ENCODE measurements at places on chromosomes 11 and 22.

GRCh38 chr11:31806186-31806927 lies 4.8 kb downstream of the PAX6 start:
- no peak for DNase-seq

DNA sequence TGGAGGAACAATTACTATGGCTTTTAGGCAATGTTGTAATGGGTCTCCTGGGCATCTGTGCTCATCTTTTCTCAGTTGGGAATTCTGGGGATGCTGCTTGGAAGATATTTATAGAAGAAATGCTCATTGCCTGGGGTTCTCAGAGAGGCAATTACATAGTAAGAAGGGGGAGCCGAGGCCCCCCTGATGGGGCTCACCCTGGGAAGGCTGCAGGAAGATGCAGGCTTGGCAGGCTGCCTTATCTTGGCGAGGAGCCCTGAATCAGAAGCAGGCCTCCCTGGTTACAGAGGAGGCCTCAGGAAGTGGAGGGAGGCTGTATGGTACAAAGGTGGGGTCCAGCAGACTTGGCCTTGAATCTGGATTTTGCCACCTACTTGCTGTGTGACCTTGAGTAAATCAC lies 60.6 kb upstream of the CRYBB3 start:
- DNase-seq: no peak

DNA sequence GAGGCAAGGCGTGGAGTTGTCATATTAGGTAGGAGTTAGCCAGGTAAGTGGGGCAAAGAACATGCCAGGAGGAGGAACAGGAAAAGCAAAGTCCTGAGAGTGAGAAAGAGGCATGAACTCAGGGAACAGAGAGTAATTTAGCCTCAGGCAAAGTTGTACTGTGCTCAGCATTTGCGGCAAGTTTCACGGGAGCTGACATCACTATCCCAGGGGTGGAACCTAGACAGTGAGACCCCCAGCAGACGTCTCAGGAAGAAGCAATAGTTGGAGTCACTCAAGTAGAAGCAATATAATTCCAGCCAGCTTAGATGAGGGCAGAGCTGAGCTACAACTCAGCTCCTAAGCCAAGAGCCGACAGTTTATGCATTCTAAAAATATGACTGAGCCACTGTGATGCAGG lies 426.0 kb upstream of the ISX start:
- no peak for DNase-seq

DNA sequence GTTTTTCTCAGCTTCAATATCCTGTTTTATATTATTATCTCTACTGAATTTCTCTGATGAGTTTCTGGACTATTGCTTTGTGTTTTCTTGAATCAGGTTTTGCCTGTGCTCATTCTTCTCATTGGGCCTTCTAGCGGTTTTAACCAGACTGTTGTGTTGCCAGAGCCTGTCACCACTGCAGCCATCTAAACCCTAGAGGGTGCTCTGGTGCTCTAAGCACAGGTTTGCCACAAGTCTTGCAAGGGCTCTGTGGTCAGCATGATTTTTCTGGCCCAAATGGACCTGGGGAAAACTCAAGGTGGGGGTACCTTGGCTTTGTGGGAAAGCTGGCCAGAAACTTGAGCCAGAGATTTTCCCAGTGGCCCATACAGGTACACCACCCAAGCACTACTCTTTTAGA lies 52.4 kb upstream of the TYR start:
- no peak for DNase-seq

- DNase-seq: peak; percentile 55
Measured at GRCh38 chr11:7673724-7674434, 579 bp upstream of the CYB5R2 start.

- DNase-seq: no peak
Measured at GRCh38 chr11:61131586-61131985, 29.3 kb downstream of the CD5 start.

GRCh38 chr11:72777755-72778278 lies 16.0 kb downstream of the STARD10 start:
- DNase-seq: no peak

DNA sequence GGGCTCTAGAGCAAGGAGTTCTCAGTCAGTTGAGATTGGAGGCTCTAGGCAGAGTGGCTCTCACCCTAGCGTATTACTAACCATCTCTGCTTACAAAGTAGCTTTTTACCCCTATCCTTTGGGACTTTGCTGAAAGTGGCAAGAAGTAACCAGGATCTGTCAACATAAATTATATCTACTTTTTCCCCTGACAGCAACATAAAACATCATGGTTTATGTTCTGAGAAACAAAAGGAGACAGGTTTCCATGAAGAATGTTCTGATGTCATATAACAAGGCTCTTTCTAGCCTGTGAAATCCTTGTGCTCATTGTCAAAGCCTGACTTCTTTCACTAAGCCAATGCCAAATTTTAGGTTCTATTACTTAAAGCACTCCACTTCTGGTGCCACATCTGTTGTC lies 7.2 kb upstream of the EIF3M start:
- no peak for DNase-seq

DNA sequence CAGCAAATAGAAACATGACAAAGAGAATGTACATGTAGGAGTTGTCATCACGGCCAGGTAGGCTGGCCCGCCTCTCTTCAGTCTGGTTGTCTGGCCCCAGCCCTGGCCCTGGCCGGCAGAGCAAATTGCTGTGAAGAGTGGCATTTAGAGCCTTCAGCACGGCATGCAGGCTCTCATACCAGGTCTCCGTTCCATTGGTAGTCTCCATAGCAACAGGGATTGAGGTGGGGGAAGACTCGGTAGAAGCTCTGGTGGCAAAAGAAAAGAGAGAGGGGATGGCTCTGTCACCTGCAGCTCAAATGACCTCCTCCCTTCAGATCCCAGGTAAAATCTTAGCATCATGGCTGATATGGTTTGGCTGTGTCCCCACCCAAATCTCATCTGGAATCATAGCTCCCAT lies 10.0 kb downstream of the KCNE3 start:
- no peak for DNase-seq

- no peak for DNase-seq
Measured at GRCh38 chr11:15166204-15166603, 51.5 kb downstream of the INSC start.

- peak; percentile 91 for DNase-seq
Measured at GRCh38 chr22:45240810-45241631, at the start of gene KIAA0930. Gene KIAA0930, minus strand, starts transcription at chr22:45240894. Its CDS starts 191 bp downstream, at chr22:45240703.

- no peak for DNase-seq
Measured at GRCh38 chr11:3808861-3809623, 682 bp downstream of the PGAP2 start.

GRCh38 chr11:93765551-93765950 lies 18.5 kb upstream of the MED17 start:
- DNase-seq: no peak

DNA sequence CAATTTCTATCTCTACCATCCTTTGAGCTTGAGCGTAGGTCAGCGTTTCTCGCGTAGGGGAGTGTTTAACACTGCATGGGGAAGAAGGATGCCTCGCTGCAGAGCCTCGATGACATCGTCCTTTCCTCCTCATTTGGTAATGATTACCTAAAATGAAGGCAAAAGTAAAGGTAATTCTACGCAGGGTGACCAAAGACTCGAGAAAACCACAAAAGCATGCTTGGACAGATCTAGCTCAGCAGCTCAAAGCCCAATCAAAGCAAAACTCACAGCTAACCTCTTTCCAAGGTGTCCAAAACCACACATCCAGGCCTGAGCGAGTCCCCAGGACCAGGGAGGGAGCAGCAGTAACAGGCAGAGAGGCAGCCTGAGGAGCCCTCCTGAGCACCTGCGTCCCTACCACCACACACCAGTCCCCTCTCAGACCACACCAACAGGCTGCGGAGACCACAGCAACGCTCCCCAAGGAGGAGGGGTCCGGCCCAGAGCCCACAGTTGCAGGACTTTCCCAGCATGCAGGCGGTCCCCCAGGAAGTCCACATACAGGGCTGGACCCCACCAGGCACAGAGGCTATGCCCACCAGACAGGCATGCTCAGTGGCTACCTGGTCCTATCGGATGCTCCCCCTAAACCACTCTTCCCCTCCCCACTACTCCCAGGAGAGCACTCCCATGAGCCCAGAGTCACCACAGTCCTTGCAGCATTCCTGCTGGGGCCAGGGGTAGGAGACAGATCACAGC lies 3.3 kb downstream of the BRD1 start:
- no peak for DNase-seq

- no peak for DNase-seq
Measured at GRCh38 chr11:115921986-115922385, 417.8 kb upstream of the CADM1 start.

GRCh38 chr11:134063124-134063495 lies 5.8 kb upstream of the JAM3 start:
- DNase-seq: no peak

GRCh38 chr11:122803306-122803705 lies 35.0 kb upstream of the CRTAM start:
- no peak for DNase-seq

GRCh38 chr11:12211331-12212065 lies 101.1 kb downstream of the MICAL2 start:
- DNase-seq: no peak

GRCh38 chr11:116427337-116427902 lies 345.4 kb downstream of the BUD13 start:
- no peak for DNase-seq

- DNase-seq: no peak
Measured at GRCh38 chr11:78214331-78215194, 25.8 kb downstream of the USP35 start.

DNA sequence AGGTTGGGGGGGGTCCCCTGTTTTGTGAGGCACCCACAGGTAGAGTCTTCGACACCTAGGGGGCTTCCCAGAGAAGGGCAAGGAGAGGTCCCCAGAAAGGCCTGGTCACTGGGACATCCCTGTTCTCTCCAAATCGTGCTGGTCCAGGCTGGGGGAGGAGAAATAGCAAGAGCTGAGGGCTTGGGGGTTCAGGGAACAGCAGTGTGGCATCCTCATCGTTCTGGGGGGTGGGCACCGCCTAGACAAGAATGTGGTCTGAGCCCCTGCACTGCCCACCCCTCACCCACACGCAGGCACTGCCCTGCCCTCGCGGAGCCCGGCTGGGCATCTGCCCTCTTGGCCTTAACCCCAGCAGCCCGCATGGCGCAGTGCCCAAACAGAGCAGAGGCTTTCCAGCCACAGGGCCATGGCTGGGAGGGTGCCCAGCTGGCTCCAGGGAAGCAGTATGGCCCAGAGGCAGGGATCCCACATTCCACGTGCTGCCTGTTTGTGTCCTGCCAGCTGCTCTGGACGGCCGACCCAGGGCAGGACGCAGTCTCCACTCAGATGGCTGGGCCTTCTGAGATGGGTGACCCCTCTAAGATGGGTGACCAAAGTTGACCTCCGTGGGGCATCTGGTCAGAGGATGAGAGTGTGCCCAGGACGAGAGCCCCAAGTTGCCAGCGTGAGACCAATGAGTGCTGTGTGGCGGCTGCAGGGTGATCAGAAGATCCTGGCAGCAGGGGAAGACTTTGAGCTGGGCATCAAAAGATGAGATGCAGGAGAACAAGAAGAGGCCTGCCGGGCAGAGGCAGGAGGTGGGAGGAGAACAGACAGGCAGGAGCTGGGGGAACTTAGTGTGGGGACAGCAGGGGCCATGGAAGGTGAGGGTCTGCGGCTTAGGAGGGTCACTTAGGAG lies 14.4 kb downstream of the SCARF2 start:
- no peak for DNase-seq

DNA sequence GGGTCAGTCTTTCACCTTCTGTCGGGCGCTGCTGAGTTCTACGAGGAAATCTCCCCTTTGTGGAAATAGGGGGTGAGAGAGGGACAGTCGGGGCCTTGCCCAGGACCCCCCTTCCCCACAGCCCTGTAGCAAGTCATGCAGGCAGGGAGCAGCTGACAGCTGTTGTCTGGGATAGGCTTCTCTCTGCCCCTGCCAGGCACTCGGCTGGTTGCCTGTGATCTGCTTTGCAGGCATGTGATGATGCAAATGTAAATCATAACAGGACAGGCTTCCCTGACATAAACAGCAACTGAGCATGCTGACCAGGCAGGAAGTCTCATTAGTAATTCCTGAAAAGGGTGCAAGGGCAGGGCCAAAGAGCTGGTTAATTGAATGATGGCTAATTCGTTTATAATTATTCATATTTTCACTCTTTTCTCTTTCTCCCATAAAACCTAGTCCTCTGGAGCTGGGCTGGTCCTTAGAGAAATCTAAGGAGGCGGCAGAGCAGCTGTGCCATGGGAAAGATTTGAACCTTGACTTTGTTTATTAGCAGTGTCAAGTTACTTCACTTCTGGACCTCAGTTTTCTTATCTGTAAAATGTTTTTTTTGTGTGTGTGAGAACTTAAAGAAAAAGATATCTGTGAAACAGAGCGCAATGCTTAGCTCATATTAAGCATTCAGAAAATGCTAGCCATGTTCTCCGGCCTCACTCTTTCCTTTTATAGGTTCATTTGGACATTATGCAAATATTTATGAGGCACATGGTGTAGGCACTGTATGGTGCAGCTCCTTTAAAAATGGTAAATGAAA lies 129.7 kb downstream of the LDLRAD3 start:
- no peak for DNase-seq

DNA sequence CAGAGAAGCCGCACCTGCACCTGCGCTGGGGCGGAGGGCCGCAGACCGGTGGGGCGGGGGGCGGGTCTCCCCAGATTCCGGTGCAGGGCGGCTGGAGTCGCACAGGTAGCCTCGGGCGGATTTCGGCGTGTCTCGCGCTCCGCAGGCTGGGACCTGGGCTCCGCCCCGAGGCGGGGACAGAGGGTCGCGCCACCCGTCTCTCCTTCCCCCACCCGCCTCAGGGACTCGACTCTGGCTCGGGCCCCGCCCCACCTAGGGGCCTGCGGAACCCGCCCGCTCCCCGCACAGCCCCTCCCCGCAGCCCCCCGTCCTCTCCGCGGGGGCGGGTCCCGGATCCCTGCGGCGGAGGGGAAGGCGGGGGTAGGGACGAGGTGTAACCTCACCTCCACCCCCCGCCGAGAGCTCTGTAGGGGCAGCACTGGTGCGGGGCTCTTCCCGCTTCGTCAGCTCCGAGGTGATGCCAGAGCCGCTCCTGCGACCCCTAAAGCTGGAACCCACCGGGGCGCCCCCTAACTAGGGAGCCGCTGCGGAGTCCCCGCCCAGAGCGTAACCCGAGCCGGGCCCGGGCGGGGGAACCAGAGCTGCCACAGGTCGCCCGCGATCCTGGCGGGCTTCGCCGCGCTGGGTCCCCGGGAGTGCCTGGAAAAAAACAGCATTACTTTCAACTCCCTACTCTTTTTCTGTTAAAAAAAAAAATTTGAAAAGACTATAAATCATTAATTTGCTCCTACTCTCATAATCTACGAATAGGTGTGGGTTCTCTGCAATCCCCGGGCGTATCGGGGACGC lies at the start of gene SLC29A2:
Gene SLC29A2, minus strand, starts transcription at position 134 of the 789 bp plus-strand sequence. CDS start 169 bp downstream, outside the sequence.
- DNase-seq: peak; percentile 90

- no peak for DNase-seq
Measured at GRCh38 chr22:25176175-25176574, 23.5 kb upstream of the CRYBB3 start.

- no peak for DNase-seq
Measured at GRCh38 chr11:742156-742546, 5.1 kb upstream of the TALDO1 start.

GRCh38 chr22:16973591-16974297 lies 34.3 kb downstream of the GAB4 start:
- no peak for DNase-seq

DNA sequence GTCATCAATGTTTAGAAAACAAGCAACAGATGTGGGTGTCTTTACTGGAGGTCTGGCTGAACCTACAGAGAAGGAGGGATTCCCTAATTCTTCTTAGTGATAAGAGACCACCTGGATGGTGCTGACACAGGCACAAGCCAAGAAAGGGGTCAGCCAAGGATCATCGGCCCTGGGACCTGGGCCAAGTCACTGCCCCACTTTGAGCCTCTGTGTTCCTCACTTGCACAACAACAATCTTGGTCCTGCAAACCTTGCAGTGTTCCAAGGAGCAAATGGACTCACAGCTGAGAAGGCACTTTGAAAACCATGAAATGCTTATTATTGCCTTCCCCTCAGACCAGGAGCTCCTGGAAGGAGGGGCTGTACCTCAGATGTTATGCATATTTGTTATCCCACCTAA lies 7.0 kb upstream of the KCNE3 start:
- no peak for DNase-seq
